T follicular helper cell (primary cell): ENCODE measurements at places on chromosomes 3 and 15.

- no peak for DNase-seq
These were observed 513.5 kb upstream of the GBE1 start for GRCh38 chr3:82274897-82275296.

DNA sequence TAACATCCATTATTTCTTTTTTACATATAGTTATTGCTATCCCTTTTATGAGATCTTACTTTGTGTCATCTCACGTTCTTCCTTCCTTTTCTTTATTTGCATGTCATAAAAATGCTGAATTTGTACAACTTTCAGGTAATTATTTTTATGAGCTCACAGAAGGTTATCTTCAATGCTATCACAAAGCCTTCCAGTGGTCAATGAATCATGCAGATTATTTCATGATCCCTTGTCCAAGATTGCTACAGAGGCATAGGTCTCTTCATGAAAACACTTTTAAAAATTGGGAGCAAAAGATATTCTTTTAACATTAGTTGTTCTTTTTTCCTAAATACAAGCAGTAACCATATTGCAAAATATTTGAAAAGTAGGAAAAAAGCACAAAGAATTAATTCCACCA is 880.1 kb upstream of the NR2F2 start:
- DNase-seq: no peak

- peak; percentile 6 for DNase-seq
These were observed 348.6 kb downstream of the PLCL2 start for GRCh38 chr3:17233398-17233800.

- DNase-seq: peak; percentile 13
These were observed 8.0 kb upstream of the FAM107A start for GRCh38 chr3:58585005-58585786.

DNA sequence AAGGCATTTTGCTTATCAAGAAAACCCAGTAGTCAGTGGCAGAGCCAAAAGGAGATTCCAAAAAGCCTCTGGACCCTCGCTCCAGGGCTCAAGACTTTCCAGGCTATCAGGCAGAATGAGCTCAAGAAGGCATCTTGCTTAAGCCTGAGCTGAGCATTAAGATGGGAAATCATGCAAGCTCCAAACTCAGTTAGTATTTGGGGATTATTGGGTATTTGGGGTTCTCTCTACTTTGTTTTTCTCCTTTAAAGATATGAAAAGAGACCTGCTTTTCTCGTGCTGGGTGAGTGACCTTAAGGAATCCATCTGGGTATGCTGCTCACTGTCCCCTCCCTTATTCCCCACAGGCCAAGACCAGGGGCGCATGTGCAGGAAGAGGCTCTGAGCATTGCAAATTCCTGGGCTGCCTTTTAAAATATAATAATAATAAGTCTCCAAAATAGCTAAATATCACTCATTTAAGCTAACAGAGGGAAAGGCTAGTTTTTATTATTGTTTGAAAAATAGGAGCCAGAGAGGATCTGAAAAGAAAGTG is 75.4 kb upstream of the HACD2 start:
- no peak for DNase-seq

- no peak for DNase-seq
These were observed 79.2 kb downstream of the CD47 start for GRCh38 chr3:108011616-108012015.

DNA sequence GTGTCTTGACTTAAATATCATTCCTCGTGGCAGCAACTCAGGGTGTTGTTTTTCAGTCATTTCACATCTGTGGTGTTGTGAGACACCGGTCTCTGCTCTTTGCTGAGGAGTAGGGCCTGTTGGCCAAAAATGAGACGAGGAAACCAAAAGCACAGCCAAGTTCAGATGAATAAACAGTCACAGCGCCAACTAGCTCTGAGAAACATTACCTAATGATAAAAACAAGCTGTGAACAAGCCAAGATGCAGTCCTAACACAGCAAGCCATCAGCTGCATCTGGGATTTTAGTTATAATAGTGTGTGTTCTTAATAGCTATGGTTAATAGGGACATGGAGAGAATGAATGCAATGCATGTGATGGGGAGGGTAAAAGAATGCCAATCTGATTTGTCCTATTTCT is 843.4 kb upstream of the DPPA4 start:
- DNase-seq: no peak

DNA sequence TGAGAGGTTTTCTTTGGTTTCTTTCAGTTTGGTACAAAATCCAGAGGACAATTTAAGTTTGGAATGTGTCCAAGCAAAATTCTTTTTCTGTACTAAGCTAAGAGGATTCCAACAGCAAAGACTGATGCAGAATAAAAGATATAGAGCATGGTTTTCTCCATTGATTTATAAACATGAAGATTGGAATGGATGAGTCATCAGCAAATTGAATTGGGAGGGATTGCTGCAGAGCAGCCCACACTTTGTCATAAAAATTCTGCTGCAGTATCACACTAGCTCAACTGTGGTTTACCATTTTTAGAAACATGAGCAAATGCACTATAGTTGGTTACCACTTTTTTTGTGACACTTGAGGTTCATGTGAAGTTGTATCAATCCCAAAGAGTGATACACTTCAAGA is 16.1 kb upstream of the LARP6 start:
- no peak for DNase-seq

DNA sequence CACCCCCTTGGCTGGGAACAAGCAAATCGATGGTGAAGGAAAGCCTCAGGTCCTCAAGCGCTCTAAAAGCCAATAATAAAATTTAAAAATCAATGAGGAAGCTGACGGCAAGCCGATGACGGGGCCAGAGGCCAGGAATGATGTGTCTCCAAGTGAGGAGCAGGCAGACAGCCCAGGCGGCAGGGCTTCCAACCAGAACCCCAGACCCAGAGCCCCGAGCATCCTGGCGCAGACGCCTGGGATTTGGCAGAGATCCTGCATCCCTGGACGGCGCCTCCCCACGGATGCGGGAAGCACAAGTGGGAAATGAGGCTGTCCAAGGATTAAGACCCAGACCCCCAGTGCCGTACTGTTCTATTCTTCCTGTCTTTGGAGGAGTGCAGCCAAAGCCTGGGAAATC is 123.0 kb upstream of the PROK2 start:
- no peak for DNase-seq

DNA sequence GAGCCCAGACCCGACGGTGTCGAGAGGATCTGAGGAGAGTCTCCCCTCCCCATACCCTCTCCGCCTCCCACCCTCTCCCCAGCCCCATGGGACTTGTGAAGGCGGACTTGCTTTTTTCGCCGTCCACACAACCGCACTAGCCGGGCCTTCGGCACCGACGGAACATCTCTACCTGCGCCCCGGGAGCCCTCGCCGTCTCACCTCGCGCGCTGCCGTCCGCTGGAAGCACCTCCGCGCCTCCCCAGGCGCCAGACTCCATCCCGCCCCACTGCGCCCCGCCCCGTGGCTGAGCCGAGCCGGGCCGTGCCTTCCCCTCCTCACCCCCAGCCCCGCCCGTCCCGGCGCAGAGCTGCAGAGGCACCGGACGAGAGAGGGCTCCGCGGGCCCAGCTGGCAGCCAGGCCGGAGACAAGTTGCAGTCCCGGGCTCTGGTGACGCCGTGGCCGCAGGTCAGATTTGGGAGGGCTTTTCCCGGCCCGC is at the start of the genes DUOX1 and DUOXA1:
Gene DUOX1 (plus strand): TSS at position 344 of the 479 bp plus-strand sequence. CDS start 1,973 bp downstream, outside the sequence.
Gene DUOXA1 (minus strand): TSS at position 229 of the 479 bp plus-strand sequence. CDS start 6,865 bp downstream, outside the sequence.
- DNase-seq: no peak

GRCh38 chr3:15611018-15611417 is 9.5 kb downstream of the BTD start:
- no peak for DNase-seq

DNA sequence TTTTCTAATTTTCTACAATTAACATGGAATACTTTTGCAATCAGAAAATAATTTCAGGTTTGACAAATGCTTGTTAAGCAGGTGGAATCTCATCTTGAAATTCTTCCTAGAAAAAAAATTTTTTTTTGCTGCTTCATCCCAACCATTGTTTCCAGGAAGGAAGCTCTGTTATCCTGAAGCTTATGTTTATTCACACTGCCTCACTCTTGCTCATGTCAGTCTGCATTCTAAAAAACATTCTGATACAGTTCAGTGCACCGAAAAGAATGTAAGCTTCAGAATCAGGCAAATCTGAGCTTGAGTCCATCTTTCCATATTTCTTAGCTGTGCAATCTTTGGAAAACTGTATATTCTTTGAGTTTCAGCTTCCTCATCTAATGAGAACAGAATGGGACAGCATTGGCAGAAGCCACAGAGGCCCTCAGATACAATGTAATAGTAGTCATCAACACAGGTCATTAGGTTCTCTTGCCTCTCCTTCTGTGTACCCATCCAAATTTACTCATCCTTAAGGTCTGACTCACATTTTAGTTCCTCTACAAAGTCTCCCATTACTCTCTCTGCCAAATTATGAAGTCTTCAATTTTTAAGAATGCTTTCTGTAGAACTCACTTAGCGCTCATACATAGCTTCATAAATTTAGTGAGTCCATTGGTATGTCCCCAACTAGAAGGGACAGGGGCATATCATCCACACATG is 881.8 kb upstream of the NR2F2 start:
- no peak for DNase-seq

DNA sequence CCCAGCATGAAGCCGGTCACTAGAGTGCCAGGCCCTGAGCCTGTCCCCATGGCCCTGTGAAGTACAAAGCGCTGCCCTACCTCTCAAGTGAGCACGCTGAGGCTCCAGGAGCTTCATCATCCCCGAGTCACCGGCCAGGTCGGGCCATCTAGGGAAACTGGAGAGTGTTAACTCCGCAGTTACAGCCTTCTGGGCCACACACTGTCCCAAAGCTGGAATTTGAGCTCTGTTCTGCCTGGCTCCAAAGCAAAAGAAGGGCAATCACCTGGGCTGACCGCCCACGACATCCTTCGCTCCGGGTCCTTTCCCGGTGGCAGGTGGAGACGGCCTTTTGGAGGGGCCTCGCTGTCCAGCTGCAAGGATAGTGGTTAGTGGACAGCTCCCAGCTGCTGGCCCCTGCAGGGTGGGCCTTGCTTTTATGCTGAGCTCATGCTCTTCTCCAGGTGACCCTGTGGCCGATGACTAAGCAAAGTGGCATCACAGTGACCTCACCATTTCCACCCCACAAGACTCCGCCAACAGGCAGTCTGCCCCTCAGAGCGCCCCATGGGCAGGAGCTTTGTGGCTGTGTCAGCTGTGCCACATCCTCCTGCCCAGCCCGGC is 3.5 kb upstream of the MUC4 start:
- no peak for DNase-seq

- DNase-seq: no peak
These were observed 35.9 kb downstream of the NR1I2 start for GRCh38 chr3:119817583-119818363.

- no peak for DNase-seq
These were observed 16.5 kb downstream of the CCRL2 start for GRCh38 chr3:46423588-46423987.

GRCh38 chr3:48459773-48460516 is 13.4 kb downstream of the ATRIP start:
- no peak for DNase-seq

- DNase-seq: no peak
These were observed 16.1 kb upstream of the GCSAM start for GRCh38 chr3:112149136-112149535.

GRCh38 chr3:58049143-58049785 is 41.0 kb downstream of the FLNB start:
- DNase-seq: no peak

- DNase-seq: no peak
These were observed 99.7 kb downstream of the RARB start for GRCh38 chr3:25527801-25528200.

DNA sequence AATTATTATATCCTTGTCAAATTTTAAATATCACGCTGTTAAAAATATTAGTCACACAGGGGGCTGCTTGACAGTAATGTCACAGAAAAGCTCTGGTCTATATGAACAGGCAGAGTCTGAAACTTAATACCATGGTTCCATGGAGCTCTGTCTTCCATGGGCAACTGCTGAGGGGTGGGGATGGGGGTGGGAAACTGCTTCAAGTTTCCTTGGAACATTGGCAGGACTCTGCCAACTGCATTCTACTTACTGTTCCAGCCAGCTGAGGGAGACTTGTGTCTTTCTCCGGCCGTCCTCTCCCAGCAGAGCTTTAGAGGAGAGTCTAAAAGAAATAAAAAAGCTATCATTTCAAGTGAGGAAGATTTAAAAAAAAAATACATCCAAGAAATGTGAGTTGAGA is 348.7 kb downstream of the ZIC1 start:
- DNase-seq: no peak

GRCh38 chr15:69154684-69155083 is 5.8 kb upstream of the GLCE start:
- DNase-seq: no peak

DNA sequence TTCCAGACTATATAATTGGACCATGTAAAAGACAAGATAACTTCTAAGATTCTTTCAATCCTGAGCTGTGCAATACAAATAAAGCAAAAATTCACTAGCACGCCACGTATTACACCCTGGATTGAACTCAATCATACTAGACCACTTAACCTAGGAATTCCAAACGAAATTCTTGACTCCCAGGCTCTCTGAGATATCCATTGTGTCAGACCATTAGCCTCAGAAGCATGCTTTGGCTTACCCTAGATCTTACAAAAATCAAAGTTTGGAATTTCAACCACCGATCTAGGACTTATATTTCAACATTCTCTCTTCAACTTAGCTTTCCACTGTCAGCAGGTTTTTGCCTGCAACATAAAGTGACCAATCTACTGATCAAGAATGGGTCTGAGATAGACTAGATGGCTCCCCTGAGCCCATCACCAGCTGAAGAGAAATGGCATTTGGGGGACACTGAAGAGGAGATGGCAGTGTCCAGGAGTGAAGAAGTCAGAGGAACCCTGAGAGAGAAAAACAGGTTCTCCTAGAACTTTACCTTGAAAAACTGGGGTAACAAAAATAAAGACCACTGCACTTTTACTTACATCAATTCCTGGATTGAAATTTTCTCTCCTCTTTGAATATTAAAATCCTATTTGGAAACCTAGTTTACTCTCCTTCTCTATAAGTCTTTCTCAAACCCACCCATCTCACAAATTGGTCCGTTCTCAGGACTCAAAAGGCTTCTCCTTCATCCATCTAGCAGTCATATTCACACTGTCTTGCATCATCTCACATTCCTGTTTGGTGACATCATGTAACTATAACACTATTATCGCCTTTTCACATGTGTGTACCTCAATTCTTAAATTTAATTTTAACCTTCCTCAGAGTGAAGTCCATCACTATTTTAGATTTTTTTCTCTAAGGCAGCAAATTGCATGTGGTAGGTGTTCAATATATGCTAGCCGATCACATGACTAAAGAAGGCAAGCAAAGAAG is 18.5 kb downstream of the CPNE4 start:
- DNase-seq: no peak

GRCh38 chr3:114584734-114585371 is 291.0 kb downstream of the TIGIT start:
- no peak for DNase-seq
